ENCODE measurements at places on chromosomes 12 and 14.

GRCh38 chr12:11765421-11765816 lies 115.9 kb downstream of the ETV6 start:
- DNase-seq, result no peak

DNA sequence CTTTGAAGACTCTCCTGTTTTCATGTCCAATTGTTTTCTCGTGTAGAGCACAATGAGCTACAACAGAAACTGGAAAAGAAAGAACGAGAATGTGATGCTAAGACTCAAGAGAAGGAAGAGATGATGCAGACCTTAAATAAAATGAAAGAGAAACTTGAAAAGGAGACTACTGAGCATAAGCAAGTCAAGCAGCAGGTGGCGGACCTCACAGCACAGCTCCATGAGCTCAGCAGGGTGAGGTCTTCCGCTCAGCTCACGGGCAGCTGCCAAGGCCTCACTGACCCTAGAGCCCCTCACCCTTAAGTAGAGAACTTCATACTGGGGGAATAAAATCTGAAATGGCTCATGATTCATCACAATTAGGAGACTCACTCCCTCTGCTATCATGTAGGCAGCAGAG lies 134.7 kb downstream of the GPR135 start:
- DNase-seq, result no peak

DNA sequence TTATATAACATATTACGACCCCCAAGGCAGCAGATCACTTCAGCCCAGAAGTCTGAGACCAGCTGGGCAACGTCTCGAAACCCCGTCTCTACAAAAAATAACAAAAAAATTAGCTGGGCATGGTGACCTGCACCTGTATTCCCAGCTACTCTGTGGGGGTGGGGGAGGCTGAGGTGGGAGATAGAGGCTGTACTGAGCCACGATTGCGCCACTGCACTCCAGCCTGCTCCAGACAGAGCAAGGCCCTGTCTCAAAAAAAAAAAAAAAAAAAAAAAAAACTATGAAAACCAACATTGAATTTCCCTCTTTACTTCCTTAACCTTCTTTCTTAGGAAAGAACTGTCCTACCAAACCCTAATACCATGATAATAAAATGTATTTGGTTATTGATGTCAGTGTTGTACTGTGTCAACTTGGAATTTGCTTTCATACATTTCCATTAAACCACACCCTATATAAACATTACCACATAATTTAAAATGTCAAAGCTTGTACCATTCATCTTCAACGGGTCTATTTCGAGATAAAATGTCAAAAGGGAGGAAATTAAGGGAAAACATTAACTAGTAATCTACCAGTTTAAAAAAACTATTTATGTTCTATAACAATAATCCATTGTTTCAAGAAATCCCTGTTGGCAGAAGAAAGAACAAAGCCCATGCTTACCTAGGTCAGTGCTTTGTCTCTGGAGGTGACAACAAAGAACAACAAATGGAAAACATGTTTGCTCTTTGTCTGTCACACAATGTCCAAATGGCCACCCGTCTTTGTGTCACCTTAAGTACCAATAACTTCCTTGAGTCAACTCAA lies 17.4 kb downstream of the GALNT4 start:
- no peak for DNase-seq

- no peak for DNase-seq
Measured at GRCh38 chr14:51507511-51507905, 144.2 kb upstream of the FRMD6 start.

DNA sequence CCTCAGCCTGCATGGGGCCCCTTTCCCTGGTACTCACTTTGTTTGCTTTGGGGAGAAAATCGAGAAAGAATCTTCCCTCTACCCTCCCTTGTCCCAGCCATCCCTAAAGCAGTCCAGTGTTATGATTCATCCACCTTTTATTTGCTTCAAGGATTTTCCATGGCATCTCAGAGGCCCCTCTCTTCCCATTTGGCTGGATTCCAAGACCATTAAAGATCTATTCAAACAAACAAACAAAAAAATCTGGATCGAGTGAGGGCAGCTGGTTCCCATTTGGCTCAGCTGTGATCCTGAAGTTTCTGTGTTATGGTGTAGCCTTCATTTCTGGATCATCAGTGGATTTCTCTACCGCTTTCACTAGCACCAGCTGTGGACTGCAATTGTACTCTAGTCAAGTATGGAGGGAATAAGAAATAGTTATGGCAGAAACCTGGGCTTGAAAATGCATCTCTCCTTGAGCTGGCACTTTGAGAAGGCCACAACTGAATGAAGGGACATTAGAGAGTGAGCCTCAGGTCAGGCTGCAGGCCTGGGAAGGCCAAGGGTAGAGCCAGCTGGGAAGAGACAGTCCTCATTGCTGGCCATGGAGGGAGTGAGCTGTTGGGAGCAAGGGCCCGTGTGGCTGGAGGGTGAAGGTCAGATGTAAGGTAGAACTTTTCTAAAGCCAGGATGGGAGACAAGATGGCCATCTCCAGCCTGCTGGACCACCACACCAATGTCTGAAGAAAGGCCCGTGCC lies 13.7 kb downstream of the KRT71 start:
- DNase-seq, result no peak

DNA sequence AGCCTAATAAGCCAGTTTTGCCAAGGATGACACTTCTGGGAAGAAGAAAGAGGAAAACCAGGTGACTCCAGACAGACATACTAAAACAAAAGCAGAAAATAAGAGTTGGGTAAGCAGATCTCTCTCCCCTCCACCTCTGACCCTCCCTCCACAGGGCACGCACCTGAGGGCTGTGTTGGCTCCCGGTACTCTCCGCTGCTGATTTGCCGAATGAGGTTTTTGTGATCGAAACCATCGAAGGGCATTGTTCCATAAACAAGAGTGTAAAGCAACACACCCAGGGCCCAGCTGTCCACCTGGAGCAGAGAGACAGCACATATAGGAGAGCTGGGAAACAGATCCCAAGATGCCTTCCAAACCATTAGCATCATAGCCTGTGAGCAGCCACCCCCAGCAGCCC lies 68.1 kb downstream of the NUAK1 start:
- DNase-seq, result no peak

GRCh38 chr14:82328442-82328841 lies 794.8 kb upstream of the SEL1L start:
- DNase-seq, result no peak

Data from HT1080 (cell line).